A549 treated with Mapracorat at 1 μM for 4 hours (cell line): ENCODE measurements at places on chromosomes 6 and 20. TPM values are rescaled to one million over a fixed set of nuclear protein-coding genes. Genes with fewer than 3 reads are reported as not detected.

The SPTLC3 gene
- 0.13 to 0.17 TPM in 2 of 5 replicates, not detected in the others for total RNA-seq

The CYP24A1 gene
- total RNA-seq: 91.5 to 166 TPM (median 140 TPM) in 5 replicates

The VARS2 gene
- total RNA-seq: 11.3 to 16.0 TPM (median 14.6 TPM) in 5 replicates

The EGFL8 gene
- 0.82 to 2.3 TPM (median 1.5 TPM) in 5 replicates for total RNA-seq

The RUNX2 gene
- 1.0 to 1.6 TPM (median 1.2 TPM) in 5 replicates for total RNA-seq

The ZNF334 gene
- not detected in 5 replicates for total RNA-seq

The SLC17A9 gene
- total RNA-seq: 0.06 to 0.18 TPM (median 0.09 TPM) in 3 of 5 replicates, not detected in the others

The NFATC2 gene
- total RNA-seq: 7.5 to 10.4 TPM (median 8.6 TPM) in 5 replicates

The IL17F gene
- total RNA-seq: not detected in 5 replicates

The ADTRP gene
- total RNA-seq: 0.19 to 1.1 TPM (median 0.24 TPM) in 5 replicates

The LY6G6C gene
- total RNA-seq: 0.21 to 0.24 TPM (median 0.23 TPM) in 3 of 5 replicates, not detected in the others

The HLA-DRB1 gene
- total RNA-seq: 0.11 TPM in 1 of 5 replicates, not detected in the others

The GSTA2 gene
- not detected in 5 replicates for total RNA-seq

The EFCAB8 gene
- total RNA-seq: not detected in 5 replicates

The ATP9A gene
- total RNA-seq: 12.6 to 18.1 TPM (median 16.1 TPM) in 5 replicates

The BTN1A1 gene
- total RNA-seq: not detected in 5 replicates

The UBD gene
- 0.33 to 1.0 TPM (median 0.87 TPM) in 5 replicates for total RNA-seq

The CLPSL1 gene
- not detected in 5 replicates for total RNA-seq

The OXT gene
- not detected in 5 replicates for total RNA-seq

The LIN28B gene
- 1.2 to 1.4 TPM (median 1.3 TPM) in 5 replicates for total RNA-seq

The TDRD6 gene
- total RNA-seq: not detected in 5 replicates

The PRDM13 gene
- total RNA-seq: 0.88 to 1.3 TPM (median 1.1 TPM) in 5 replicates

The ECT2L gene
- not detected in 5 replicates for total RNA-seq

The GTSF1L gene
- not detected in 5 replicates for total RNA-seq

The TRIM38 gene
- 1.6 to 2.1 TPM (median 1.7 TPM) in 5 replicates for total RNA-seq

The TENT5A gene
- total RNA-seq: 0.68 to 1.4 TPM (median 1.0 TPM) in 5 replicates

The DDX43 gene
- not detected in 5 replicates for total RNA-seq

The PRR18 gene
- total RNA-seq: 0.06 to 0.39 TPM (median 0.18 TPM) in 4 of 5 replicates, not detected in the other

The EPPIN gene
- total RNA-seq: not detected in 5 replicates

The KCNK15 gene
- total RNA-seq: 0.45 to 0.87 TPM (median 0.54 TPM) in 5 replicates

The KCNQ5 gene
- total RNA-seq: 1.2 to 1.7 TPM (median 1.5 TPM) in 5 replicates

The TSPO2 gene
- not detected in 5 replicates for total RNA-seq

The PLA2G7 gene
- total RNA-seq: not detected in 5 replicates

The B3GALT4 gene
- 0.56 to 1.3 TPM (median 0.87 TPM) in 5 replicates for total RNA-seq

The DUSP15 gene
- total RNA-seq: 0.52 to 1.4 TPM (median 1.1 TPM) in 5 replicates

The DPPA5 gene
- total RNA-seq: not detected in 5 replicates

The MYMX gene
- not detected in 5 replicates for total RNA-seq

The MROH8 gene
- 0.84 to 1.2 TPM (median 1.1 TPM) in 5 replicates for total RNA-seq

The HSPA12B gene
- total RNA-seq: 0.25 to 0.74 TPM (median 0.53 TPM) in 5 replicates

The CD40 gene
- total RNA-seq: 4.2 to 4.9 TPM (median 4.5 TPM) in 5 replicates

The XKR7 gene
- total RNA-seq: 0.01 to 0.02 TPM in 2 of 5 replicates, not detected in the others

The MLN gene
- not detected in 5 replicates for total RNA-seq

The TMEM151B gene
- 0.02 to 0.16 TPM (median 0.09 TPM) in 5 replicates for total RNA-seq

The IMPG1 gene
- not detected in 5 replicates for total RNA-seq

The ISM1 gene
- total RNA-seq: 0.16 to 0.24 TPM (median 0.21 TPM) in 5 replicates

The TFAP2D gene
- not detected in 5 replicates for total RNA-seq

The TP53TG5 gene
- not detected in 5 replicates for total RNA-seq

The SIRPD gene
- total RNA-seq: not detected in 5 replicates

The NAPB gene
- total RNA-seq: 2.8 to 3.4 TPM (median 3.3 TPM) in 5 replicates
